ENCODE measurements at places on chromosomes 6 and 20. TPM values are rescaled to one million over a fixed set of nuclear protein-coding genes. Genes with fewer than 3 reads are reported as not detected.
A peak's percentile ranks its signal among the peaks of the same experiment; 100 is the strongest.

GRCh38 chr6:166333172-166333995 is 9.0 kb downstream of the SFT2D1 start:
- no peak for DNase-seq

GRCh38 chr20:32515631-32516101 is 69.5 kb downstream of the NOL4L start:
- DNase-seq: no peak

DNA sequence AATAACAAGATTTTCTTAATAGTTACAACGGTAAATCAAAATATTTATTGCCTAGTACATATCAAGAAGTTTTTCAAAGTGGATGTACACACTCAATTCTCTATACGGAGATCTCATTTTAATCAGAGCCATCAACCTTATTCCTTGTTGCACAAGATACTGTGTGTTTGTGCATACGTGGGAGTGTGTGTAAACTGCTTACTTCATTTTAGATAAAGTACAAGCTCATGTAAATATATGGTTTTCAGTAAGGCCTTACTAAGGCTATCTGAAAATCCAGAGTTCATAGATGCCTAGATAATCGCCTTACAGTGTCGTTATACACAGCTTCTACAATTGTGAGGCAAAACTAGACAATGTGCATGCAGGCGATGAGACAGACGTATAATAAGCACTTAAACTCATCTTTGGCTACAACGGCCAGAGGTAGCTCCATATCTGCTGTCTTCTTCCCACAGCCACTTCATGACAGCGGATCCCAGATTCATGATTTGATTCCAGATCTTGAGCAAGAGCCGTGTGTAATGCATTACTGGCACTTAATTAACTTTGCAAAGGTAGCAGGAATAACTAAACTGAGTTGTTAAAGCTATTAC is 2.5 kb downstream of the PERP start:
- no peak for DNase-seq

GRCh38 chr6:167572841-167573271 is 248.0 kb downstream of the TTLL2 start:
- no peak for DNase-seq

DNA sequence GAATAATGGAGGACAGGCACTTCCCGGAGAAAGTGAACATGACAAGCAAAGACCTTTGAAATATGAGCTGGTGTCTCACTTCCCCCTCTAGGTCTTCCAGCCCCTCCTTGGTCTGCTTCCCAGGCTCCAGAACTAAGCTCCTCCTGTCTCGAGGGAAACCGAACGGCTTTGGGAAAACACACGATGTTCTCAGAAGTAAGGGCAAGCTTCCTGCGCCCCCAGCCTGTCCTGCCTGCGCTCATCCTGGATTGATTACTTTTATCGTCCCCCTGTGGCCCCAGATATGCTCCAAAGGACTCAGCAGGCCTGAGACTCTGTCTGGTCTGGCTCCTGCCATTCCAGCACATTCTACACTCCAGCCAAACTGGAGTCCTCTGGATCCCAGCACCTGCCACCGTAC is 83.4 kb downstream of the ZNF217 start:
- DNase-seq: no peak

- peak; percentile 84 for DNase-seq
Measured at GRCh38 chr20:35768731-35769664, 2.8 kb upstream of the PHF20 start.

- DNase-seq: no peak
Measured at GRCh38 chr20:35903843-35904242, 50.5 kb downstream of the SCAND1 start.

DNA sequence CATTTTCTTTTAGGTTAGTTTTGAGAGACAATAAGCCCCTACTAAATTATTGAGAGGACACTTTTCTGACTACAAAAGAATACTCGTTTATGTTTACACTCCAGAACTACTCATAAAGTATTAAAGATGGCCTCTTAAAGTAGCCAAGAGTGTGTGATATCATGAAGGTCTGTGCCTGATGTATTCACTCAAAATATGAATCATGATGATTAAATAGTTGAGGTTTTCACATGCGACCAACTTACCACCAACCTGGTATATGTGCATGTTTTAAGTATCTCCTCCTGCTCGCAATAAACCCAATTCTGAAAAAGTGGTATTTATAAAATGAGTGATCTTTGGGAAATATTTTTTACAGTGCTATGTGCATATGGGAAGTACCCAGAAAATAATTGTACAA is 43.9 kb downstream of the IL20RA start:
- no peak for DNase-seq

DNA sequence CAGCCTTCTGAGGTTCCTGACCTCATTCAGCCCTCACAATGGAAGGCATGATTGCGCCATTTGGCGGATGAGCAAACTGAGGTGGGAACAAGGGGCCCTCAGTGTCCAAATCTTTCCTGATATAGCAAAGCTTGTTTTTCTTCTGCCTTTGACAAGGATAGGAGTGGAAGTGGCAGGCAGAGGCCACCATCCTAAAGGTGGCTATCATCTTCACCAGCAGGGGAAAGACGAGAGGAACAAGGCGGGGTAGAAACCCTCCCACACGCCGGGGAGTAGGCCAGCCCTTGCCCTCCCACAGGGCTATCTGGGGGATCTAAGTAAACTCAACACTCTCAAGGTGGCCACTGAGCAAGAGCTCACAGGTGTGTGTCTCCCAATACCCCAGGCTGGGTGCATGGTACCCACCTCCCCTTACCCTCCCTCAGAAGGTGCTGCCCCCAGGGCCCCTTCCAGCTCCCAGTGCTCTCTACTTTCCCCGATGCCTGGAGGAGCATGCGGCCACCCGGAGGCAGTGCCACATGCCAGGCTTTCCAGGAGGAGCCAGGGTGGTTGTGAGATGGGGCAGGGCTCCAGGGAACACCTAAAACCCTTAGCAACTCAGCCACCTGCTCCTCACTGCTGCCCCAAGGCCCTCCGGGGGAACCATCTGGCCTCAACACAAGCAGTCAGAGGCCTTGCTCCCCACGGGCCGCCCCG is 11.2 kb downstream of the SPDEF start:
- DNase-seq: no peak

DNA sequence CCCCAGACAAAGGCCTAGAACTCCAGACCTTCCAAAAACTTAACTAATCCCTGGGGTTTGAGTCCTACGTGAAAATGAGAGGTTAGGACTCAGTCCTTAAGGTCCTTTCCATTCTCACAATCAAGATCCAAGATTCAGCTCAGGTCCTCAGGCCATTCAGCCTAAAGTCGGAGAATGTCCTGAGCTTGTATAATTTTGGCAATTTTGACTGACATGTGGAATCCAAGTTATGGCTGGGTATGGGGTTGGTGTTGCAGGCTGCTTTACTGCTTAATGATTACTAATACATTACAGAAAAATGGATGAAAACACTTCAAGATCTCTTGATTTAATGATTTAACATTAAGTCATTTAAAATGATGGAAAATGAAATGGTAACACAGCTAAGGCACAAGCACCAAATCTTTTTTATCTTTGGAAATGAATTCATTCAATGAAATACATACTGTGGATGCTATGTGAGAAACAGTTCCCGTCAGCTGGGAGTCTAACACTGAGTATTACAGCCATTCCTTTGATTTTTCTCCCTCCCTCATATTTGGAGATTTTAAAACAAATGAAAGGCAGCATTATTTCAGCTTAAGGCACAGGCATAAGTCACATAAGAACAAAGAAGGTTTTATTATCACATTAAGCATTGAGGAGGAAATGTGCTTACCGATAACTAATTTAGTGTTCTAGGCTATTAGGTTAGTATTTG is 1.3 kb downstream of the ARHGAP18 start:
- DNase-seq: no peak

DNA sequence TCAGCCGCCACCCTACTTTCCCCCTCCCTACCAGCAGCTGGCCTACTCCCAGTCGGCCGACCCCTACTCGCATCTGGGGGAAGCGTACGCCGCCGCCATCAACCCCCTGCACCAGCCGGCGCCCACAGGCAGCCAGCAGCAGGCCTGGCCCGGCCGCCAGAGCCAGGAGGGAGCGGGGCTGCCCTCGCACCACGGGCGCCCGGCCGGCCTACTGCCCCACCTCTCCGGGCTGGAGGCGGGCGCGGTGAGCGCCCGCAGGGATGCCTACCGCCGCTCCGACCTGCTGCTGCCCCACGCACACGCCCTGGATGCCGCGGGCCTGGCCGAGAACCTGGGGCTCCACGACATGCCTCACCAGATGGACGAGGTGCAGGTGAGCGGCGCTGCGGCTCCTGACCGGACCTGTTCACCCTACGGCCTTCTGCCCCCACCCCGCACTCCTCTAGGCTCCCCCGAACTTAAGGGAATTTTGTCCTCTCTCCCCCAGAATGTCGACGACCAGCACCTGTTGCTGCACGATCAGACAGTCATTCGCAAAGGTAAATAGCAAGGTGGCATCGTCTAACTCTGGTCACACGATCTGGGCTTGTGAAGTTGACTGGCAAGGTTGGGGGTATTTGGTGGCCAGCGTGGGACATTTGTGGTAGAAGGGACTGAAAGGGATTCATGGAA is 2.3 kb downstream of the TFAP2C start:
- DNase-seq: no peak

DNA sequence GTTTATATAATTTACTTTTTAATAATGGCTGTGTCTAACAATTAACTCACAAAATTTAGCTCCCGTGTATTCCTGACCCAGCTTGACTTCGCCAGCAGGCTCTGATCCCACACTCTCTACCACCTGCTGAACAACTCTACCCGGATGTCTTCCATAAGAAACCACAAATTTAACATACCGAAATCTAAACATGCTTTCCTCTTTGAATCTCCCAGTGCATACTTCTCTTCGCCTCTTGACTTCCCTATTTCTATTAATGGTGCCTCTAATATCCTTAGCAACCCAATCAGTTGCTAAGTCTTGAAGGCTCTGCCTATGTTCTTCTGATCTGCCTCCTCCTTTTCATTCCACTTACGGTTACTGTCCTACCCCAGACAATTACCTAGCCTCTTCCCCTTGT is 4.6 kb upstream of the MYB start:
- no peak for DNase-seq

DNA sequence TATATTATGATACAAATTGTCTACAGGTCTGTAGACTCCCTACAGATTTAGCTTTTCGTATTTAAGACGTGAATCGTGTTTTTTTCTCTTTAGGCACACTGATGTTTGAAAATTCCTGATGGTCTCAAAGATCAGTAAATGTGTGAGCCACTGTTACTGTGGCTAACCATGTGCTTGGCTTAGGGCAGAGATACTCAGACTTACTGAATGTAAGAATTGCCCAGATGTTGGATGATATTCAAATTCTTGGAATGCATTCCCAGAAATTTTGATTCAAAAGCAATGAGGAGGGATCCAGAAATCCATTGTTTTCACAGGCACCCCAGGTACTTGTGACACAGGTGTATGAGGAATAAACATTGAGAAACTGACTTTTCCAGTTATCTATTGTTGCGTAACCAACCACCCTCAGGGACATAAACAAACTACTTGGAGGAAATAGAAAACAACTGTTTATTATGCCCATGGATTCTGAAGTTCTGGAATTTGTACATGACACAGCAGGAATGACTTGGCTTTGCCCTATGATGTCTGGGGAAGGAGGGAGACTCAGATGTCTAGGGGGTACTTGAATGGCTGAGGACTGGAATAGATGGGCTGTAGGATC is 339.6 kb upstream of the CITED2 start:
- no peak for DNase-seq

DNA sequence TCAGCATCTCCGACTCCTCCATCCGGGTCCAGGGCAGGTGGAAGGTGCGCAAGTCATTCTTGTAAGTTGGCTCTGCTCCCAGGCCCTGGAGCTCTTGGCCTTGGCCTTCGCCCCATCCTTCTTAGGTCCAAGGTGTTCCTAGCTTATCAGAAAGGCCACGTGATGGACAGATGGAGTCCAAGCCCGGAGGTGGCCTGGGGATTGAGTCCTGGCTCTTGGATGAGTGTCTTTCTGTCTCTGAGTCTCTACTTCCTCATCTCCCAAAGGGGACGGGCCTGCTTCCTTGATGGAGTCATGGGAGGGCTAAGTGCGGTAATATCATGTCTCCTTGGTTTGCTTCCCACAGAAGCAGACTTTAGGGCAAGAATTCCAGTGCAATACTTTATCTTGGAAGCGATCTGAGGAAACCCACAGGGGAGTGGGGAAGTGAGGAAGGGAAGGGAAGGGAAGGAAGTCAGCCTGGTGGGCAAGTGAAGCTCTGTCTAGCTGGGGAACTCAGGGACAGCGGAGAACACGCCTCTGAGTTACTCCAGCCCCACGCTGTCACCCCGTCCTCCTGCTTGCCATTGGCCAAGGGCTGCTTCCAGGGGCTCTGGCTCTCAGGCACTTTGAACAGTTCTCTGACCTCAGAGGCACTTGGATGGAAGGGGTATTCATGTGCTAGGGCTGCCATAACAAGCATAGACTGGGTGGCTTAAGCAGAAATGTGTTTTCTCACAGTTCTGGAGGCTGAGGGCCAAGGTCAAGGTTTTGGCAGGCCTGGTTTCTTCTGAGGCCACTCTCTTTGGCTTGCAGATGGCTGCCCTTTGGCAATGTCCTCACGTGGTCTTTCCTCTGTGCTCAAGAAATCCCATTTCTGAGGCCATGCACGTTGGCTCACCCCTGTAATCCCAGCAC is 4.8 kb downstream of the LBP start:
- no peak for DNase-seq

DNA sequence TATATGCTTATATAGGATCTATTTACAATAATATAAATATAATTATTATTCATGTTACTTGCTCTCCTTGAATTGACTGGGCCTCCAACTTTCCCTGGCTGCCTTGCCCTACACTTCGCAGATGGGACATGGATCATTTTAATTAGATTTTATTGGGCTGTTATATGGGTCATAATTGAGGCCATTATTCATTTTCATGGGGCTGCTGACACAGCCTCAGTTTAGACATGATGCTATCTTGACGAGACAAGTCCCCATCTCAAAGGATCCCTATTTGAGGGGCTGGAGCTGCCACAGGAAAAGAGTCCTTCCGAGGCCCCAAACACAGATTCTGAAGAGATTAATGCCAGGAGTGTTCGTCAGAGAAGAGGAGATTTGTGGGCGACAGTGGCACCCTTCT is 170.4 kb downstream of the DHX35 start:
- no peak for DNase-seq

ADGRB3 gene
- total RNA-seq: 0.09 TPM

TCF21 gene
- not detected for total RNA-seq

TRAPPC3L gene
- total RNA-seq: not detected

DEFB132 gene
- not detected for total RNA-seq

PROKR2 gene
- total RNA-seq: not detected

MRAP2 gene
- 0.38 TPM for total RNA-seq

EFCAB8 gene
- total RNA-seq: 1.1 TPM

Measured in Calu3 (cell line).